ENCODE measurements at places on chromosomes 7 and 10.

- no peak for DNase-seq
Observed at GRCh38 chr7:69656890-69657289, 58.6 kb downstream of the AUTS2 start.

DNA sequence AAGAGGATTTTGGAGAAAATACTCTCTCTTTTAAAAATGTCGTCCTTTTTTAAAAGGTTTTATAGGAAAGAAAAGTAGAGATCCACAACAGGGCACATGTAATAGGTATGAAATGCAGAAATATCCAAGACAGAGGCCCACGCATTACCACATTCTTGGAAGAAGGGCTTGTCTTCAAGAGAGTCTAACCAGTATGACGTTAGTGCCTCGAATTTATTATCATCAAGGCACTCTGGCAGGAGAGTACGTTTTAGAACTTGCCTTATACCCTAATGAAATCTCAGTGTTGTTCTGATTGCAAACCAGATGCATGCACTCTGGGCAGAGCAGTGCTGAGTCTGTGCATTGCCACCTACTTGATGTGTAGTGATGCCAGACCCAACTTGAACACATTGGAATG, 342.6 kb upstream of the NFE2L3 start:
- DNase-seq: no peak

- no peak for DNase-seq
Observed at GRCh38 chr7:2635810-2636701, 4.3 kb downstream of the TTYH3 start.

DNA sequence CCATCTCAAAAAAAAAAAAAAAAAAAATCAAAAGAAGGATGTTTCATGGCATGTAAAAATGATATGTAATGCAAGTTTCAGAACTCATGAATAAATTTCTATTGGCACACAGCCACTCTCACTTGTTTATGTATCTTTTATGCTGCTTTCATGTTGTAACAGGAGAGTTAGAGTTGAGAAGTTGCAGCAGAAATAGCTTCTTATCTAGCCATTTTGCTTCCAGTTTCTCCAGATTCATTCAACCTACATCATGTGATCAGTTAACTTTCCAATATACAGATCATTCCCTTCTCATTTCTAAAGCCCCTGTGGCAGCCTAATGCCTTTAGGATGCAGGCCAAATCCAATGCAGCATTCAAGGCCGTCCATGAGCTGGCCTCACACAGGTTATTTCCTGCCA, 30.4 kb downstream of the ZNF786 start:
- DNase-seq: no peak

GRCh38 chr7:158128572-158128971, 459.1 kb downstream of the PTPRN2 start:
- DNase-seq: no peak

Data from prostate gland (tissue), 2 donors.